ENCODE measurements at places on chromosomes 2 and 18. TPM values are rescaled to one million over a fixed set of nuclear protein-coding genes. Genes with fewer than 3 reads are reported as not detected.

GRCh38 chr18:35466334-35466733 lies 31.4 kb downstream of the INO80C start:
- no peak for DNase-seq

GRCh38 chr2:105439141-105439540 lies 40.3 kb upstream of the FHL2 start:
- DNase-seq: no peak

DNA sequence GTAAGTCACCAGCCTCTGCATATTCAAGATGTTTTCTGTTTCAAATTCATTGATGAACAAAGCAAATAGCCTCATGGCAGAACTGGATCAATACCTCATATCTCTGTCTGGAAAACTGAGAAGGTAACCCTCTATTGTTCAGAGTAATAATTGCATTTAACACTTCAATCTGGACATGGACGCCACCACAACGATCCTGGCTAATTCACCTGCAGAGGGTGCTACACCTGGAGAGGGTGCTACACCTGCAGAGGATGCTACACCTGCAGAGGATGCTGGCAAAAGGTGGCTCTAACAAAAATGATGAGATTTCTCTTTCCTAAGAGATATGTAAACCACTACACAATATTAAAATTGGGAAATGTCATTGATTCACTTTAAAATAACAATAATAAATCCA lies 183.1 kb upstream of the HNRNPA3 start:
- no peak for DNase-seq

DNA sequence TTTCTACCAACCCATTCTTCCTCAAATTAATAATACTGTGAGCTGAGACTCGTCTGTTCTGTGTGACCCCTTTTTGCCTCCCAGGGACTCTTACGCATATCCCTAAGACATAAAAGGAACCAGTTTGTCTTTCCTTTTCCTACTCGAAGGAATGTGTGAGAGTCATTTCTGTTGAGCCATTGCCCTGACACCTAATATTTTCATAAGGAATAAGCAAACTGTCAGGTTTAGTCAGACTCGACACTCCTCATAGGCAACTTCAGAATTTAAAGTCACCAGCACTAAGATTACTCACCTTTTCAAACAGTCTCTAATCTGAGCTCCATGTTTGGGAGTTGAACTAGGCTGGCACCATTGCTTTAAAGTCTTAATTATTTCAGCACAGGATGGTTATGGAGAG lies 305.5 kb downstream of the IKZF2 start:
- DNase-seq: no peak

DNA sequence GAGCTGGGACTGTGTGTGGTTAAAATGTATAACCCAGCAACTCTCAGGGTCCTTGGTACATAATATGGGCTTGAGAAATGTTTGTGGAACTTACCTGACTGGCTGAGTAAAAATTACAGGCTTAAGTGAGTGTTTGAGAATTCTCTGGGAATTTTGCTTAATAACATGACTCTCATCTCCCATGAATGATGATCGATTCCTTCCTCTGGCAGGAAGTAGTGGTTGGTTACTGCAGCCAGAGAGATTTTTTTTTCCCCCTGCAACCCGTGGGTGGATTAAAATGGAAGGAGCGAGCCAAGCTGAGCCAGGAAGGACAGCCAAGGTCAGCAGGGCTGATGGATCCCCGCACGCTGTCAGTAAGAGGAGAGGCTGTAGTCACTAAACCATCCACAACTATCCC lies 40.6 kb upstream of the RFX8 start:
- no peak for DNase-seq

DNA sequence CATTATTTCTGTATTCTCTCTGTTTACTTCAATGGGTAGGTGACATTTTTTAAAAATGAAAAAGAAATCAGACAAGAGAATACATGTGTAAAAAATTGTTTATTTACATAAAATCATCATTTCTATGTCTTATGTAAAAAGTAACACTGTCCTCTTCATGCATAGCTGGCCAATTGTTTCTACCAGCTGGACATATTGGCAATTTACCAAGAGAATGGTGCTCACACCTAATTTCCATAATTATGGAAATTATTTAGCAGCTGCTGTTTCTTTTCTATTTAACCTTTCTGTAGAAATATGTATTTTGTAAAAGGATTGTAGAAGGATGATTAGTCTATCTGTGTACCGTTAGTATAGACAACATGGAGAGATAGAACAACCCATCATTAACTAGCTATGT lies 791.9 kb downstream of the TRIB2 start:
- DNase-seq: no peak

- no peak for DNase-seq
Observed at GRCh38 chr18:71798986-71799673, 745.0 kb downstream of the CBLN2 start.

- no peak for DNase-seq
Observed at GRCh38 chr2:28068088-28068487, 177.6 kb downstream of the BABAM2 start.

- no peak for DNase-seq
Observed at GRCh38 chr2:111932841-111933291, 34.5 kb downstream of the MERTK start.

DNA sequence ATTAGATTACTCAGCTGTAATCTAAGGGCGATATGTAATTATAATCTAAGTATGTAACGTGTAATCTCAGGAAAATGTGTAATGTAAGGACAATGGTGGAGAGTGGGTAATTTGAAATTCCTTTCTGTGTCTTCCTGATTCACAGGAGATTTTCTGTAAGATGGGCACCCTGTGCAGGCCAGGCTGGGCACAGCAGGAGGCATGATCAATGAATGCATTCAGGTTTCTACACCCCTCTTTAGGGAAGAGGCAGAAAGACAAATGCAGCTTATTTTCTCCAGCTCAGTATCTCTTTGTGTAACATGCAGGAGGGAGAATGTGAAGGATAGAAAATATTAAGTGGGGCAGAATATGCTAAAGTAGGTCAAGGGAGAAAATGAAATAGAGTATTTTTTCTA lies 320.1 kb downstream of the PIK3C3 start:
- no peak for DNase-seq

DNA sequence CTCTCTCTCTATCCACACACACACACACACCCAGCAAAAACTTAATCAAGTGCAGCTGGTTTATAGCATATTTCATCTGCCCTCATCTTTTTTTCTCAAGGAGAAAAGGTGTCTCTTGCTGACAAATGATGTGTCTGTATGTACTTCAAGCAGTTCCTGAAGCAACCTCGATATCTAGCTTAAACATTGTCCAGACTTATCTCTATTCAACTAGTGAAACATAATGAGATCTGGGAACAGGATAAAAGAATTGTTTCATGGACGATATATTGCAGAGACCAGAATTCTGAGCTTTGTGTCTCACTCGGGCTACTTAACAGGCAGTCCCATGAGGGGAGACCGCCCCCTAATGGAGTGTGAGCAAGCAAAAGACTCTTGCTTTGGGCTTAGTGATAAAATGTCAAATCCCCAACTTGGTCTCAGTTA lies 929.2 kb upstream of the SOX11 start:
- no peak for DNase-seq

VIT gene
- total RNA-seq: not detected

SULT1C3 gene
- not detected for total RNA-seq

ABCG8 gene
- total RNA-seq: 0.23 TPM

GAL3ST2 gene
- 1.3 TPM for total RNA-seq

CRACDL gene
- total RNA-seq: 0.55 TPM

Data from activated T-helper 2 cell treated with anti-CD3 and anti-CD28 coated beads, Interferon-gamma antibody, Interleukin-2, Interleukin-4, amounts not matched to agents 10 μg/mL and 5 μg/mL and 100 μg/mL, durations not matched to agents 14 hours and 24 hours and 36 hours (primary cell).